CD4-positive, alpha-beta T cell (primary cell): ENCODE measurements at places on chromosomes 2 and 18.

DNA sequence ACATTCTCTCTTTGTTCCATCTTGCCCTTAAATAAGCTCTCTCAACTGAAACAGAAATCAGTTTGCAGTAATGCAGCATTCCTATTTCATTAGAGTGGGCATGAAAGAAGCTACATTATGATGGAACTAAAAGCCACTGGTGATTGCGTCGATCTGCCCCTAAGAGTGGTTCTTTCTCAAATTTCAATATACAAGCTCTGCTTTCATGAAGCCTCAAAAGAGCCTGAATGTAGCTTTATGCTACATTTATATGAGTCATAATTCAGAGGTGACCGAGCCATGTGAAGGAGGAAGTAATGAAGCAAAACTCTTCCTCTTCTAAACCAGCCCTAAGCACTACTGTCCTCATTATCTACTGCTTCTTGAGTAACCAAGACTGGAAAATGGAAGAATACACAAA lies 64.8 kb upstream of the CYTIP start:
- DNase-seq = no peak

DNA sequence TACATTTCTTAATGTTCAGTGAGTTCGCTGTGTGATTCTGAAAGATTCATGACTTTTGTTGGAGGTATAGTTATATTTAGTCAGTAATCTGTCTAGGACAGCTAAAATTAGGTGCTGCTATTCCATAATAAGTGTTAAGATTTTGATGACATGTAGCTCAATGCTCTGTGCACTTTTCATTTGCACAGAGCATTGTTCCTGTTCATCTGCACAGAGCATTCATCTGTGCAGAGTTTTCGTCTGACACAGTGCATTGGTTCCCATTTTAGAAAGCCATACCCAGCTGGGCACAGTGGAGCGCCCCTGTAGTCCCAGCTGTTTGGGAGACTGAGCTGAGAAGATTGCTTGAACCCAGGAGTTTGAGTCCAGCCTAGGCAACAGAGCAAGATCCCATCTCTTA lies 8.6 kb downstream of the POLI start:
- DNase-seq = no peak

DNA sequence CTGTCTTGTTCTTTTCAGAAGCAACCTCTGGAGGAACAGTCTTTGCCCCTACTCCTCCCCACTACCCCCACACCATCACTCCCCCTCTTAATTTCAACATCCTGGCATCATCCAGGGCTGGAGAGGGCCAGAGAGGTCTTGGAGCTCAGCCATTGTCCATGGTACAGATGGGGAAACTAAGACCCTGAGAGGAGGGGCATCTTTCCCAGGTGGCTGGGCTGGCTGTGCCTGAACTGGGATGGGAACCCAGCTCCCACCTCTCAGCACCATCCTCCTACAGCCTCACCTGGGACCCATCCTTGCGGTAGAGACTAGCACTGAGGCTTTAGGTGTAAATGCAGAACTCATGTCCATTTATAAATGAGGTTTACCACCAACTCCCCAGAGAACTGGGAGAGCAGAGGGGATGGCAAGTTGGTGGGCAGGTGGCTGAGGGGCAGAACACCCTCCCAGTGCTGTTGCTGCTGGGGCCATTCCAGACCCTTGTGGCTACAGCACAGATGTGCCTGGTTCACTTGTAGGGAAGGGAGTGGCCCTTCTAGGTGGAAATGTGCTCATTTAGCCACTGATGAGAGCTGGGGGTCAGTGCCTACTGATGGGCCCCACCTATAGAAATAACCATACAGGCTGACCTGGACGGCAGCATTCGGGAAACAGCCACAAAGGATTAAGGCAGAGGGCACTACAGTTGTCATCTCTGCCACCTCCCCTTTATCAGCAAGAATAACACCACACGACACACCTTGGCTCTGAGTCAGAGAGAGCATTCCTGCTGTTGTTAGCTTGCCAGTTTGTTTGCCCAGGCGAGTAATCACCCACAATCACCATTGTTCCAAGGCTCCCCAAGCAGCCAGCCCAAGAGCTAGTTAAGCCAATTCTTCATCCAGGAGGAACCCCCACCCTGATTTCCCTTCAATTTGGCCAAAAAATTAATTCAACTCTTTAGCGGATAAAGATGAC lies 2.1 kb downstream of the MLPH start:
- no peak for DNase-seq

- DNase-seq = no peak
These were observed 114.4 kb upstream of the CHRNA1 start for GRCh38 chr2:174878537-174879147.

- DNase-seq = no peak
These were observed 160.6 kb downstream of the PRKCE start for GRCh38 chr2:45812011-45812500.

GRCh38 chr2:226813148-226813701 lies 13.6 kb upstream of the IRS1 start:
- no peak for DNase-seq
